ENCODE measurements at places on chromosomes 2 and 18.

GRCh38 chr2:192124571-192124970 is 70.2 kb downstream of the TMEFF2 start:
- no peak for DNase-seq

DNA sequence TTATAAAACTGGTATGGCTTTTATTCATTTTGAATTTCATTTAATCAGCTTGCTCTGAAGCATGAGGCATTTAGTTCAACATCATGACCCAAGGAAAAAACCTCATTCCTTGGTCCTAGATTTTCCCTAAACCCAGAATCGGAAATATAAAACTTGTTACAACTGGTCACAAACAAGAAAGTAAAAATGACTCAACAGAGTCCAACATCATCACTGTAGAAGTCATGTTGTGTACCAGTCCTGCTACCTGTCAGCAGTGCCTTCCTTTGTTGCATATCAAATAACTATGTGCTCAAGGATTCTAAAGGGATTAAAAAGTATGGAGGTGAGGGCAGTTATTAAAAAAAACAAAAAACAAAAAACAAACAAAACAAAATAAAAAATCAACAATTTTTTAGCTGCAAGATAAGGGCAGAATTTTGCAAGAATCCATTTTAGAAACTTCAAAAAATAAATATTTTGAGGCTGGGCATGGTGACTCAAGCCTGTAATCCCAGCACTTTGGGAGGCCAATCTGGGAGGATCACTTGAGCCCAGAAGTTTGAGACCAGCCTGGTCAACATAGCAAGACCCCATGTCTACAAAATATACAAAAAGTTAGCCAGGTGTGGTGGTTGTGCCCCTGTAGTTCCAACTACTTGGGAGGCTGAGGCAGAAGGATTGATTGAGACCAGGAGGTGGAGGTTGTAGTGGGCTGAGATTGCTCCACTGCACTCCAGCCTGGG is 18.4 kb downstream of the NCKAP1 start:
- DNase-seq, result no peak

- no peak for DNase-seq
Observed at GRCh38 chr2:182717816-182718215, 1.8 kb downstream of the DNAJC10 start.

DNA sequence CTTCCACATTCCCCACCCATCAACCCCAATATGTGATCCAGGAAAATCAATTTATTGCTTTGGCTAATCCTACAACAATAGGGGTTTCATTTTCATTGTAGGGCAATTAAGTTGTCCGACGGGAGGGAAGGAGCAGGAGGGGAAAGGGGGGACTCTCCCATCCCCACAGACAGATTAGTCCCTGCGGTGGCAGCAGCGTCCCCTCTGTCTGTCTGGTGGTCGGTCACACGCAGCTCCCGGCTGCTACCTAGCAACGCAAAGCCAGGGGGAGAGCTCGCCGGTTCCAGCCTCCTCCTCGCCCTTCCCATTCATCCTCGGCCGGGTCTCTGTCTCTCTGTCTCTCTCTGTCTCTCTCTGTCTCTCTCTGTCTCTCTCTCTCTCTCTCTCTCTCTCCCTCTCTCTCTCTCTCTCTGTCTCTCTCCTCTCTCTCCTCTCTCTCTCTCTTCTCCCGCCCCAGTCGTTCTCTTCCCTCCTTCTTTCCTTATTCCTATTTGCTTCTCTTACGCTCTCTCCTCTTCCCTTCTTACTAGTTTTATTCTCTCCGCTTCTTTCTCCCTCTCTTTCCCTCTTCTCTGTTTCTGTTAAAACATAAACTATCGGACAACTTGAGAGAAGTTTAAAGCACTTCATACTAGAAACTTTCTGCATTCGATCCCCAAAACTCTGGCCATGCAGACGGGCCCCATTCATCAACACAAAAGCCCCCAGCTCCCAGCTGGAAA is 1.2 kb downstream of the LRP2 start:
- DNase-seq, result no peak

GRCh38 chr18:31380912-31381311 is 4.3 kb downstream of the DSG4 start:
- DNase-seq, result no peak

DNA sequence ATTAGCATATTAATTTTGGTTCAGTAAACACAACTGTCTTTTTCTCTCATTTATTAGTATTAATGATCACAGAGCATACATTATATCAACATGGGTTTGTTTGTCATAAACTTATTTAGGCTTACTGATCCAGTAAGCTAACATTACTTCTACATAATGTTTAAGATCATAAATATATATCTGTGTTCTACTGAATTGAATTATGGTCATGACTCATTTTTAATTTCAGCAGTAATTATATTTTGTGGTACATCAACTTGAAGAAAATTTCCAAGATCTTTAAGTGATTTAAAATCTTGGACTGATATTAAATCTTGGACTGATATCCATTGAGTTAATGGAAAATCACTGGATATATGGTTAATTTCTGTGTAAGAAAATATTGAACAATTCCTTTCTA is 111.7 kb downstream of the CALCRL start:
- DNase-seq, result no peak

DNA sequence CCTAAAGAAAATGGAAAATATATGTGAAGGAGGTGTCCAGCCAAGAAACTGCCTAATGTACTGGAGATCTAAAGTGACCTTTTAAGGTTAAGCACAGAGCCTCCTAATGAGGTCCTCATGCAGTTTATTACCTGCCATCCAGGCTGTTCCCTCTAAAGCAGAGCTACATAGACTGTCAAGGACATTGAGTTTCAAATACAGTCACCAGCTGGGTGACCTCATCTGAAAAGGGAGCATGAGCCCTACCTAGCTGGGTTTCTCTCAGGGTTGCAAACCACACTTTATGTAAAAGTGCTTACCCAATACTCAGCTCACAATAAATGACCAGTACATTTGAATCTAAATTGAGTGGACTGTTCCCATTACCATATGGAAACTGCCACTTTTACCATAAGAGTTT is 65.4 kb upstream of the CTNNA2 start:
- DNase-seq, result no peak

DNA sequence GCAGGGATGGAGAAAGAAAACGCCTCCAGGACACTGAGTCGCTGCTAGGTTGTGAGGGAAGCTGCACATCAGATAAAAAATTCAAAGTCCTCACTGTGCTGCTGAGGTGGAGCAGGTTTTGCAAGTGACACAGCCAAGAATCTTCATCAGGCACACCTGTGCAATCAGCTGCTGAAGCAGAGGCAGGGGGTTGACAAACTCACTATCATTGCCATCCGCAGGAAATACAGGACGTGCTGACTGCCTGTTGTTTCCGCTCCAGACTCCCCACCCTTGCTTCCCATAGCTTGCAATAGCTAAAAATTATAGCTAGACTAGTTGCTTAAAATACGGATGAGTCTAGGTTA is 147.8 kb upstream of the FHL2 start:
- DNase-seq, result no peak

- no peak for DNase-seq
Observed at GRCh38 chr2:168683996-168684395, 118.4 kb upstream of the NOSTRIN start.

DNA sequence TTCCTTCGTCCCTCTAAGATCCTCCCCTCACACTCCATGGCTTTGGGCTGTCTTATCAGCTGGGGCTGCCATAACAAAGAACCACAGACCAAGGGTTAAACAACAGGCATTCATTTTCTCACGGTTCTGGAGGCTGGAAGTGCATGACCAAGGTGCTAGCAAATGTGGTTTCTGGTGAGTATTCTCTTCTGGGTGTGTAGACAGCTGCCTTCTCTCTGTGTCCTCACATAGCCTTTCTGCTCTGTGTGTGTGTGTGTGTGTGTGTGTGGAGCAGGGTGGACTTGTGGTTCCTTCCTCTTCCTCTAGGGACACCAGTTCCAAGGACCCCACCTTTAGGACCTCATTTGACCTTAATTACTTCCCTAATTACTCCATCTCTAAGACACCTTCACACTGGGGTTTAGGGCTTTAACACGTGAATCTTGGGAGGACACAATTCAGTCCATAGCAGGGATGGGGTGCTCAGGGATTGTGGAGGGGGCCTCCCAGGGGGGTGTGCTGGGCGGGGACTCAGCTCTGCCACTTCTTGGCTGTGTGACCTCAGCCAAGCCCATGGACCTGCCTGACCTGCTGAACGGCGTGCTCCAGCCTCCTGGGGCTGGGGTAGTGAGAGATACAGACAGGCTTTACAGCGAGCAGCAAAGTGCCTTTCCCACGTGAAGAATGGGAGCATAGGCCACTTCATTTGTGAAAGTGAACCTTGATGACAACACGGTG is 38.0 kb downstream of the ACKR3 start:
- no peak for DNase-seq

DNA sequence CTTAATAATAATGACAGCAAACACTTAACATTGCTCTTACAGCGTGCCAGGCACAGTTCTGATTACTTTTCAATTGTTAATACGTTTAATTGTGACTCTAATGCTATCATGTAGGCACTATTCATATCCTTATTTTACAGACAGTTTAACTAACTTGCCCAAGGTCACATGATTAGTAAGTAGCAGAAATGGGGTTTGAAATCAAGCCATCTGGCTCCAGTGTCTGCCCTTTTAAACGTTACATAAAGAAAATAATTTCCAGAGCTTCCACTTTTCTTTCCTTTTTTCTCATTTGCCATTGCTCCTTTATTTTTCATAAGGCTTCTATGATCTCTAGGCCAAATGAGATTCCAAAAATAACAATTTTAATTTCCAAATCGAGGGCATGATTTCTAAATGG is 50.6 kb upstream of the IKZF2 start:
- DNase-seq, result no peak

GRCh38 chr2:69309351-69310110 is 77.5 kb downstream of the GFPT1 start:
- no peak for DNase-seq

- no peak for DNase-seq
Observed at GRCh38 chr2:215431778-215432758, 3.8 kb downstream of the FN1 start.

DNA sequence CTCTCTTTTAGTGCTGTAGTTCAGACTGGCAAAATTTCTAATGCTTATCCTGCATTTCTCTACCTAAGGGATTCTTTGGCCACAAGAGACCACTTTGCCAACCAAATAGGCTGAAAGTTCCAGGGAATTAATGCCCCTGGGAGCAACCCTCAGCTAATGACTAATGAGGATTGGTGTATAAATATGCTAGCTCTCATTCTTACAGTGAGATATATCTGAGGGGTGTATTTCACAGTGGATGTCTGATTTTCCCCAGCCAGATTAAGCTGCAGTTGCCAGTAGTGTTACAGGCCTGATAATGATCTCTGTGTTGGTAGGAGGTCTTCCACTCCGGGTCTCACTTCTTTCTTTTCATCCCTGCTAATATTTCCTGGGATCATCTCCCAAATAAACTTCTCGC is 90.4 kb downstream of the GULP1 start:
- DNase-seq, result no peak

- DNase-seq, result no peak
Observed at GRCh38 chr2:235678712-235679111, 184.9 kb downstream of the AGAP1 start.

DNA sequence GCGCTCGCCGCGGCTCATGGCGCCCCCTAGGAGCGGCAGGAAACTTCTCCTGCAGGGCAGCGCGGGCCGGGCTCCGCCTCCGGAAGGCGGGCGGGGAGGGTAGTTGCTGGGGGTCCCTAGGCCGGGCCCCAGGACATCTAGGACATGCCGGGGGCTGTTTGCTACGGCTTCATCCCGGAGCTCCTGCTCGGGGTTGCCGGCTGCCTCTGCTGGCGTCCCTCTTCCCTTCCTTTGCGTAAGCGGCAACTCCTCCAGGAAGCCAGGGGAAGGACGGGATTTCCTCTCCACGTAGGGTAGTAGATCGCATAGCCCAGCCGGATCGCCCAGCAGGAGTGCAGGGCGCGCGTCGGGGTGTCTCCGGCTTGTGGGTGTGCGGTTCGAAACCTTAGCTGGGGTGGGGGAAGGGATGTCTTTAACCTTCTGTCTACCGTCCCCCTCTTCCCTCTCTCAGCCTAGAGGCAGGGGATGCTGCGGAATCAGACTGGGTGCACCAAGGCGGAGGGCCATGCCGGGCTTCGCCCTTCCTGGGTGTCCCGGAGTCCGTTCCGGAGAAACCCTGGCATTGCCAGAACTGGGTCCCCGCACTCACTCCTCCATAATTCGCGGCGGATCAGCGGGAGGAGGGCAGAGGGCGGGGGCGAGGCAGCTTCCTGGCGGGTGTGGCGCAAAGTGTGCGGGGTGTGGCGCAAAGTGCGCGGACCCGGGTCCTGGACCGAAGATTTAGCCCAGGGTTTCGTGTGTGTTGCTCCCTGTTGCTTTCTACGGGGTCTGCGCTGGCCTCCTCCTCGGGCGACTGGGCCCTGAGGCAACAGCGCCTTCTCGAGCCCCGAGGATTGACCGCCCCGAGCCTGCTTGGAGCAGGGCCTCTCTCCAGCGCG is 12.2 kb upstream of the SKOR2 start:
- DNase-seq, result no peak

- DNase-seq, result no peak
Observed at GRCh38 chr2:112579241-112579640, 5.2 kb upstream of the CHCHD5 start.

DNA sequence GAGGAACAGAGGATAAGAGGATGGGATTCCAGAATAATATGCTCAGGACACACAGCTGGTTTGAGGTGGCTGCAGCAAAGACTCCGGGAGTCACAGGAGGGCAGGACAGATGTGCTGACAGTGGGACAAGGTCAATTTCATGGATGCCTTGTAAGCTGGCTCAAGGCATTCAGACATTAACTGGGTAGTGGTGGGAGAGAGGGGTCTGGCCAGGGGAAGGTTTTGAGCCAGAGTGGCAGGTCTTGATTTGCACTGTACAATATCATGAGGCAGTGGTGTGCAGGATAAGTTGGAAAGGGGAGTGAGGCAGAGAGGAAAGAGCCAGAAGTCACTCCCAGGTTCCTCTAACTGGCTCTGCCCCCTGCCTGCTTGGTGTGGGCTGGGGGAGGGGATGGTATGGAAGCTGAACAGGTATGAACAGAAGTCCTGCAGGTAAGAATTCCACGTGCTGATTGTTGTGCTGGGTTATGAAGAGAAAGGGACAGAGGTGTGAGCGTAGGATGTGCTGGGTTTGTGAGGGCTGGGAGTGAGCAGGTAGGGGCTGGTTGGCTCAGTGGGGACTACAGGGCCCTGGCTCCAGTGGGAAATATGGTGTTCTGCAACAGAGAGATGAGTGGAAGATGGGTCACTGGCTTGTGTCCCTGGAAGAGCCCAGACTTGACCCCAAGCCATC is 141.7 kb upstream of the COPS8 start:
- no peak for DNase-seq

GRCh38 chr18:45330170-45330594 is 285.1 kb upstream of the SLC14A2 start:
- DNase-seq, result no peak

GRCh38 chr18:55549474-55550104 is 38.4 kb downstream of the TCF4 start:
- DNase-seq, result no peak

DNA sequence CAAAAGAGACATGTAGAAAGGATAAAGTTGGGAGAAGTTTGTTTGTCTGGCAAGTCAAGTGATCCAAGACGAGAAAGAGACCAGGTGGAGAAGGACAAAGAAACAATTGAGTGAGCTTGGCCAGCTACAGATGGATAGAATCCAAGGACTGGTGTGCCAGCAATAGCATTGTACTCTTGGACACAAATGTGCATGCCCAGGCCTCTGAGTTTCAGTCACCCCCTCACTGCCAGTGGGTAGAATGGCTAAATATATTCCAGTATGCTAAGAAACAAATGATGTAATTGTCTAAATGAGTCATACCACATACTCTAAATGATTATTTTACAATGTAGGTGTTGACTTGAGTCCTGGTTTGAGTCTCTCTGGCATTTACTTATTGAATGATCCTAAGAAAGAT is 881.3 kb downstream of the LRRTM4 start:
- no peak for DNase-seq
